ENCODE measurements at places on chromosomes 4 and X.

DNA sequence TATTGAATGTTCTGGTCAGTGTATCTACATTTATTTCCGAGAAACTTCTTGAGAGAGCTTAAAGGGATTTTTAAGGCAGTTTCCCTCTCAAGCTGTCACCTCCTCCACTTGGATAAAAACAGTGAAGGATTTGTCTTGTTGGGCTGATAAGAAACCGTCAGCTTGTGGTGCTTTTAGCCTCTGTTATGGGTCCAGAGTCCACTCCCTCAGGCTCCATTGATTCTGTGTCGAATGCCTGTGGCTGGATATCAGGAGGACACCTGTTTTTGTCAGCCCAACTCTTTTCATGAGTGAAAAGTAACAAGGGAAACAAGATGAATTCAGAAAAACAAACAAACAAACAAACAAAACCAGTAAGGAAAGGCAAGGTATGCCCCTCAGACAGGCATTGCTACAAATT is 12.4 kb downstream of the CLCN4 start:
- DNase-seq, result no peak

- no peak for DNase-seq
Measured at GRCh38 chr4:155713911-155714310, 44.9 kb upstream of the GUCY1B1 start.

DNA sequence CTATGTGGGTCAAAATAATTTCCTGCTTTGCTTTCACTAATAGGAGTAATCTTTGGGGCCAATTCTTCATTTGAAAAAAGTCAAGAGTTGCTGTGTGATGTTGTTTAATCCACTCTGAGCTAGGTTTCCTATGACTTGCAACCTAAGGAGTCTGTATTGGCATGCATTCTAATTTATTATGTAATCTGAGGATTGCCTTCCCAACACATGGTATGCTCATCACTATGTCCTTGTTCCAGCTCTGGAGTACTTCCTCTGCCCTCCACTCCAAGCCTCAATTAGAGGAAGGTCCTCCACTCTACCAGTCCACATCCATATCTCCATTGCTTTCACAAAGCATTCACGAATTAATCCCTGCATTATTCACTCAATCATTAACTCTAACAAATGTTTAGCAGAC is 56.1 kb downstream of the PPP3CA start:
- no peak for DNase-seq

GRCh38 chr4:113290666-113291065 is 241.2 kb downstream of the ANK2 start:
- no peak for DNase-seq

DNA sequence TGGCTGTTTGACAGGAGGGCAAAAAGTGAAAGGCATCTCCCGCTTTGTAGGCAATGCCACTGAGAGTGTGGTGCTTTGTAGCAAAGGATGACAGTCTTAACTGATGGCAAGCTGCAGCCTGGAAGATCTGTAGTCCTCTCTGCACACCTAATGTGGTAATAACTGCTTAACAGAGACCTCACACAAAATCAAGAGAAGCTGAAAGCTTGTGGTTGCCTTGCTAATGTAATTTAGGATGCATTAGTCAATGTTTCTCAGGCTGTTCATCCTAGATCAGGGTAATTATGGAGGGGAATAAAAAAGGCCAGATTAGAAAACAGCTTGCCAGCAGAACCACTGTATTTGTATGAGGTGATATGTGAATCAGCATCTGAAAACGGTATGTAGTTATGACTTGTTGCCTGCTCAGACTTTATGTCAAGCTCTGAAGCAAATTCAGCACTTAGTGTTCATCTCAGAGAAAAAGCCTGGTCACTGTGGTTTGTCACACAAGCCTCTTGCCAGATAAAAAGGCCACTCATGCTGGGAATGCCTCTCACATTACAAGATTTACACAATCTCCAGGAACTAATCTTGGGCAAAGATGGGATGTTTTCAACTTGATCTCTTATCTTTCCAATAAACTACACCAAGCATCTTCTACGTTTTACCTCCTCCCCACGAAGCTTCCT is 130.8 kb downstream of the ENOX2 start:
- DNase-seq, result no peak

GRCh38 chr4:100688368-100688767 is 170.5 kb upstream of the EMCN start:
- DNase-seq, result no peak
